HuH-7 (cell line): ENCODE measurements at places on chromosomes 13 and 19.

DNA sequence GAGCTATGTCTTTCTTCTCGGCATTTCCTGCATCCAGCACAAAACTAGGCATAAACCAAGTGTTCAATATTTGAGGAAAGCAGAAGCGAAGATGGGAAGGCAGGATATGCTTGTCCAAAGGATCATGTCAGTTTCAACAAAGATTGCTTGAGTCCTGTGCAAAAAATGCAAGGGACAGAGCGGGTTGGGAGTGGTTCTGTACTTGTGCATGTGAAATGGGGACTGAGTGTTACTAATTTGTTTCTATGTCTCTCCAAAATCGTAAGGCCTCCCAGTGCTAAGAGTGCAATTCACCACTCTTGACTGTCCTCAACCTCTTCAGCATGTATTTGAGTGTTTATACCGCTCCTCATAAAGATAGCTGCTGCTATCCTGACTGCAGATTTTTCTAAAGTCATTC, 166.2 kb downstream of the DLEU7 start:
- no peak for DNase-seq

DNA sequence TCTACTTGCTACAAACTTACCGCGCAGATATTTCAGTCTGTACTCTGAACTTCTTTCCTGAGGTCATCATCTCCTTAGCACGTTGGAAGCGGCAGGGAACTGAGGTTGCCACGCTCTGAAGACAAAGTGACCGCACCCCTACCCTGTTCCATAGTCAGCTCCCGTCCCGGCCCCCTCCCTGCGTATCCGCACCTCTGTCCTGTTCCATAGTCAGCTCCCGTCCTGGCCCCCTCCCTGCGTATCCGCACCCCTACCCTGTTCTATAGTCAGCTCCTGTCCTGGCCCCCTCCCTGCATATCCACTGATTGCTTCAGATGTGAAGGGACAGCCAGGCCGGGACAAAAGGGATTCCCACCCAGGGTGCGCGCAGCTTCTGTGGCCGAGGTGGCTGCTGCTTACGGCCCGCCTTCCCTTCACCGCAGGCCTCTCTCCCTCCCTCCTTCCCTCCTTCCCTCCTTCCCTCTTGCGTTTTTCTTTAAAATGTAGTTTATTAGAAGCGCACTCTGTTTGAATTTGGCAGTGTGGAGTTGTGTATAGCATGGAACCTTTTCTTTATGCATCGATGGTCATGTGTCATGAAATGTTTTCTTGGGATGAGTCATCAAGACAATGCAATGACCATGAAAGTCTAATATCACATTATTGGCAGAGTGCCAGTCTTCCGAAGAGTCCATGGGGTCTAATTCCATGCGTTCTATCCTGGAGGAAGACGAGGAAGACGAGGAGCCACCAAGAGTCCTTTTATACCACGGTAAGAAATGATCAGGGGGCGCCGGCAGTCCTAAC, 21.9 kb upstream of the NDUFS7 start:
- DNase-seq, result no peak

GRCh38 chr19:11205939-11206570, 8.7 kb upstream of the KANK2 start:
- DNase-seq, result no peak

- DNase-seq, result no peak
These were observed 438.3 kb downstream of the RFC3 start for GRCh38 chr13:34256236-34256635.

GRCh38 chr19:36215276-36216123, 594 bp downstream of the ZNF146 start:
- no peak for DNase-seq

DNA sequence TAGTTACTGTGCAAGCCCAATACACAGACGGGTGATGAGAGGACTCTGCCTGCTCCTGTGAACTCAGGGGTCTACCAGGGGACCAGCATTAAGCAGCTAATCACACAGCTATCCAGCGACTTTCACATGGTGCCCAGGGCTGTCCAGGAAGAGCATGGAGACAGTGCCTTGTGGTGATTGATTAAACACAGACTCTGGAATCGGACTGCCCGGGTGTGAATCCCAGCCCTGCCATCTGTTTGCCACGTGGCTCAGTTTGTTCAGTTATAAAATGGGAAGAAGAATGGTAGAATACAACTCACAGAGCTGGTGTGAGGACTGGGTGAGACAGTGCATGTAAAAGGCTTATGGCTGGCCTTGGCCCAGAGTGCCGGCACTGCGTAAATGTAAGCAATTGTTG, 42.1 kb upstream of the NPAS1 start:
- DNase-seq, result no peak

DNA sequence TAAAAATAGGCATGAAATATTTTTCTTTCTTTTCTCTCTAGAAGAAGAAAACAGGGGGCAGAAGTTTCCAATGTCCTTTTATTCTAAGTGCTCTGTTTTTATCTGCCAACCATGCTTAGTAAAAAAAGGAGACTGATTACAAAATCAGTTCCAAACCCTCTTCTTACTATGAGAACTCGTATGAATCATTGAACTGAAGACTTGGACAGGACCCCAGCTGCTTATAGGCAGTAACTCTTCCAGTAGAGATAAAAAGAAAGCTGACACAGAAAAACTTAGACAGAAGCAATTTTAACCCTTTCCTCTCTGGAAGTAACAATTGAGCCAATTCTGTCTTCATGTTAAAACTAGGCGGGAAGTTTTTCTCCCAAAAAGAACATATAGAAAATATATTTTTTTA, 24.5 kb upstream of the FREM2 start:
- DNase-seq, result no peak

- DNase-seq, result no peak
These were observed 34.3 kb downstream of the URI1 start for GRCh38 chr19:29976151-29976943.

GRCh38 chr19:2691951-2692350, 10.5 kb downstream of the GNG7 start:
- DNase-seq, result no peak

- no peak for DNase-seq
These were observed 26.6 kb downstream of the CCDC122 start for GRCh38 chr13:43852923-43853404.

DNA sequence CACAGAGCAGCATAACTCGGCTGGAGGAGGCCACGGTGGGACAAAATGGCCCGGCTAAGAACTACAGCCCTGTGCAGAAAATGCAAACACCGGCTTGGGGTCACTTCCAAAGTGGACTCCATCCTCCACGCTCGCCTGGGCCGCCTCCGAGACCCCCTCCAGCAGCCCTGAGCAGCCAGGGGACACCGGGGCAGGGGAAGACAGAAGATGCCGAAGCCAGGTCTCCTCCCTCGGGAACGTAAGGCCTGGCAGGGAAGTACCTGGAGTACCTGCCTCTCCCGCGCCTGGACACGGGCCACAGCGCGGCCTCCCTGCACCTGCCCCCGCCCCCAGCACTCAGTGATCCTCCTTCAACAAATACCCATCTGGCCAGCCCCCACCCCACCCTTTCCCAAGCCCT, 5.0 kb downstream of the LMNB2 start:
- DNase-seq, result no peak

DNA sequence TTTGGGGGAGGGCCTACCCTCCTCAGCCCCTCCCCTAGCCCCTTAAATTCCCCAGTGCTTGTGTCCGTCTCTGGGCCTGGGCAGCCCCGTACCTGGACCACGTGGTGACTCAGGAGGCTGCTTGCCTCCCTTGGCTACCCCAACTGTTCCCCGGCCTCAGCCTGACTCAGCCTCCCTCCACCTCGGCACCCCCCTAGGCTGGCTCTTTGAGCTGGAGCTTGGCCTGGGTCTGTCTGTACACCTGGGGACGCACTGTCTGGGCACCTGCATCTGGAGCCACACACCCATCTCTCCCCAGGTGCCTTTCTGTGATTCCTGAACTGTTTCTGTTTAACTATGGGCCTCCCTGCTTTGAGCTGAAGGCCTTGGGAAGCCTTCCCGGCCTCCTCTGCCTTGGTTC, 1.8 kb upstream of the KLK14 start:
- DNase-seq, result no peak

GRCh38 chr19:10812196-10812595, 23.8 kb downstream of the TMED1 start:
- no peak for DNase-seq

DNA sequence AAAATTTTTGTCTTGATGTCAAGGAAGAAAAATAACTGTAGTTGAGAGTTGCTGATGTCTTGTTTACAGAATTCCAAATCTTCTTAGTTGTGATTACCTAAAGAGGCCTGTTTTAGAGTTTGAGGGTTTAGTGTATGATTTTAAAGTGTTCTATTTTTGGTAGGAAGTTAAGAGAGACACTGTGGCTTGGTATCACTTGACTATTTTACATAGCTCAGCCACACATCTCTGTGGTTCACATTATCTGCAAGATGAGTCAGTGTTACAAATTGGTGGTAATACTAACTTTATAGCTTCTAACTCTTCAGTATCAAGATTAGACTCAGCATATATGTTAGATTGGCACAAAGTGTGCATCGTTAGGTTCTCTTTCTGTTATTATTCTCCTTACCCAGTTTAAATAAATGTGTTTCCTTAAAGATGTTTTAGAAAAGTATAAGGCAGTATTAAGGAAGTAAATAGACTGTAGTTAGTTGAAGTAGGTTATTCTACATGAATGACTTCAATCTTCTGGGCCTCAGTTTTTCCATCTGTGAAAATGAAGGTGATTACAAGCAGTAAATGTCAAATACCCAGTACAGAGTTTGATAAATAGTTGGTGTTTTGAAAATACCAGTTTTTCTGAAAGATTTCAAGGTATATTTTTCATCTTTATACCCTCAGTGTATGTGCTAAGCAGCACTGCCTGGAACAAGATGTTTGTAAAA, 33.4 kb downstream of the COG6 start:
- DNase-seq, result no peak

- no peak for DNase-seq
These were observed 19.8 kb downstream of the ADPRHL1 start for GRCh38 chr13:113433391-113433916.

- no peak for DNase-seq
These were observed 7.6 kb downstream of the PRR36 start for GRCh38 chr19:7866399-7867091.

GRCh38 chr19:56955637-56956216, 115.2 kb upstream of the PEG3 start:
- no peak for DNase-seq

- no peak for DNase-seq
These were observed 261.1 kb downstream of the TBC1D4 start for GRCh38 chr13:75220861-75221260.

- DNase-seq, result no peak
These were observed 26.2 kb upstream of the OR7C2 start for GRCh38 chr19:14915116-14915515.

DNA sequence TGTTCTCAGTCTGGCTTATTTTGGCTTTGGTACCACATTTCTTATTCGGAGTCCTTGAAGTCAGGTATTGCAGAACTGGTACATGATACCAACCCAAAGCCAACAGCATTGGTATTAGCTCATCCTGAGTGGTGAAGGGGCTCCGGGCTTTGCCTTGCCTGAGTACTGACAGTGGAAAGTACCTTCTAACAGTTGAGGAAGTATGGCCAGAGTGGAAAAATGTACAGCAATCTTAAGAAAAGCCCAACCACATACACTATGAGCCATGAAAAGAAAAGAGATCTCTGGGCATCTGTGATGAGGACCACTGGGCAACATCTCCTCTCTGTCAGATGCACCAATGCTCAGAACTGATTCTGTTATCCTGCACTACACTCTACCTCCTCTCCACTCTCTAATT, 8.3 kb downstream of the LCP1 start:
- DNase-seq, result no peak

- DNase-seq, result no peak
These were observed 110.9 kb upstream of the CSNK1A1L start for GRCh38 chr13:37216331-37216730.

DNA sequence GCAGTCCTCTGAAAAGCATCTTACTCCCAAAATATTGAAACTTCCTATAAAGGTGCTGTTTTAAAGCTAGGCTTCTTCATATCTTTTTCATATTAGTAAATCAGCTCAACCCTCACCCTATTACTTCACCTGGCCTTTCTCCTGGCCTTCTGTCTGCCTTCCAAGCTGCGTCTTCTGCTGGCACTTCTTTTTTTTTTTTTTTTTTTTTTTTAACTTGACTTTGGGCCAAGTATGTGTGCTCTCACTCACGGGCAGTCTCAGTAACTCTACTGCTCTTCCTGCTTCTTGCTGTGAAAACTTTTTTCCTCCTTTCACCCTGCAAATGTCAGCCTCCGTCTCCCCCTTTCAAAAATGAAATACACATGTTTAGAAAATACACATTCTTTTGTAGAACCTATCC, 41.2 kb upstream of the KCTD4 start:
- DNase-seq, result no peak

DNA sequence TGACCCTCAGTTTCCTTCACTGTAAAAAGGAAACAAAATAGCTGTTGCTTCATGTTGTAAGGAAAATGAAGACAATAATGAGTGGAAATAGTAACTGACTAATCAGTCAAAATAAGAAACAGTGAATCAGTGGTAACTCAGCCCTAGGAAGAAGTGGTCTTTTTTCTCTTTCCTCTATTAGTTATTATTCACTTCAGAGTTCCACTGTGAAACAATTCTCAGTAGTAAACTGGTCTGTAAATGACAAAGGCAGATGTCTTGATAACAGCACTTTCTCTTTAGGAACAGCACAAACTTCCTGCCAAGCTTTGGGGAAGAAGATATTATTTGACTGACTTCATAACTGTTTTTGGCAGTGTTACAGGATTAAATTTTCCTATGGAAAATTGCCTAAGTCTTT, 600.5 kb upstream of the KLHL1 start:
- no peak for DNase-seq

GRCh38 chr19:13794398-13794756, 866 bp upstream of the ZSWIM4 start:
- DNase-seq, result no peak

GRCh38 chr13:54705738-54706137, 1677.1 kb downstream of the OLFM4 start:
- DNase-seq, result no peak

GRCh38 chr19:39406656-39407409, at the start of gene ZFP36:
Gene ZFP36, plus strand, starts transcription at chr19:39406847. Its CDS starts 58 bp downstream, at chr19:39406905.
- DNase-seq, result peak; percentile 91

- DNase-seq, result no peak
These were observed 802.2 kb upstream of the MIR17HG start for GRCh38 chr13:90545070-90545840.

- DNase-seq, result no peak
These were observed 94.5 kb downstream of the ZMYM2 start for GRCh38 chr13:20053016-20053415.

DNA sequence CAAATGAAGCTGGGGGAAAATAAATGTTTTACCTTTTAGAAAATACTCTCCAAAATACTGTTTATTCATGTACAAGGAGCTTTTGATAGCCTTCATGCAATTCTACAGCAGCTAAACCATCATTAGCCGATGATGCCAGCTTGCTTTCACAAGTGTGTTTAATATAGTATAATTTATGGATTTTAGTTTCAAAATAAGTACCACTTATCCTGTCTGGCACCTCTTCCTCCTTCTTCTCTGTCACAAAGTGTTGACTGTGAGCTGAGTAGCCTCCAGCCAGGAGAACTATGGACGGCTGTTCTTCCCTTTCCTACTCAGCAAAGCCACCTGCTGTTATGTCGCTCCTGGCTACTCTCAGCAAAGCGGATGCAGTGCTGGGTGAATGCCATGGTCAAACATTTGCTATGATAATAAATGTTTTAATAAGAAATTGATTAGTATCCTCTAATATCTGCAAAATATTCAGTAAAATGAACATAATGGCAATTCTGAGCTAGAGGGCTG, 238.2 kb downstream of the LIG4 start:
- DNase-seq, result no peak
